A549 treated with ZK216348 at 1 μM for 4 hours (cell line): ENCODE measurements at places on chromosomes 3 and 15. TPM values are rescaled to one million over a fixed set of nuclear protein-coding genes. Genes with fewer than 3 reads are reported as not detected.

Gene VEPH1
- total RNA-seq, result 0.27 to 0.44 TPM in 2 of 5 replicates, not detected in the others

Gene COL6A5
- not detected in 5 replicates for total RNA-seq

Gene SHQ1
- 16.2 to 22.7 TPM (median 17.4 TPM) in 5 replicates for total RNA-seq

Gene ZNF860
- total RNA-seq, result 0.90 to 2.3 TPM (median 1.4 TPM) in 5 replicates

Gene SERPINI2
- total RNA-seq, result not detected in 5 replicates

Gene GABRG3
- total RNA-seq, result 0.36 to 1.4 TPM (median 0.42 TPM) in 5 replicates
